LHCN-M2 (cell line): ENCODE measurements at places on chromosomes 2 and 18.

DNA sequence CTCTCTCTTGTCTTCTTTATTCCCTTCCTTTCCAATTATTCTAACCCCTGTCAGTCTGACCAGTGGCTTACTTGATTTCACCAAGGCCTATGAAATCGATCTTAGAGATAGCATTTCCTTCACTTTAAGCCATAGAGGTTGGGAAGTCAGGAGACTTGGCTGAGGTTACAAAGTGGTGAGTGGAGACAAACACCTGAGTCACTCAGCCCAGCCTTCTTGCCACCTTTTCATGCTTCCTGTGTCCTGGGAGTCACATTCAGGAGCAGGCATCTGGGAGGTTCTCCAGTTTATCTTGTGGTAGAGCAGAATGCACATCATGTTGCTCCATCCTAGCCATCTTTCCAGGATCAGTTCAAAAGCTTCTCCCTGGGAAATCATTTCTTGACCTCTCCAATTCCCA lies 59.1 kb downstream of the VSNL1 start:
- DNase-seq, result no peak

GRCh38 chr2:86143307-86143706 lies 37.3 kb downstream of the PTCD3 start:
- DNase-seq, result no peak

GRCh38 chr18:80178935-80179818 lies 68.1 kb downstream of the PARD6G start:
- no peak for DNase-seq

- no peak for DNase-seq
Measured at GRCh38 chr2:2226326-2226725, 104.7 kb downstream of the MYT1L start.

GRCh38 chr2:18829251-18829902 lies 240.0 kb upstream of the NT5C1B start:
- DNase-seq, result peak; percentile 83

DNA sequence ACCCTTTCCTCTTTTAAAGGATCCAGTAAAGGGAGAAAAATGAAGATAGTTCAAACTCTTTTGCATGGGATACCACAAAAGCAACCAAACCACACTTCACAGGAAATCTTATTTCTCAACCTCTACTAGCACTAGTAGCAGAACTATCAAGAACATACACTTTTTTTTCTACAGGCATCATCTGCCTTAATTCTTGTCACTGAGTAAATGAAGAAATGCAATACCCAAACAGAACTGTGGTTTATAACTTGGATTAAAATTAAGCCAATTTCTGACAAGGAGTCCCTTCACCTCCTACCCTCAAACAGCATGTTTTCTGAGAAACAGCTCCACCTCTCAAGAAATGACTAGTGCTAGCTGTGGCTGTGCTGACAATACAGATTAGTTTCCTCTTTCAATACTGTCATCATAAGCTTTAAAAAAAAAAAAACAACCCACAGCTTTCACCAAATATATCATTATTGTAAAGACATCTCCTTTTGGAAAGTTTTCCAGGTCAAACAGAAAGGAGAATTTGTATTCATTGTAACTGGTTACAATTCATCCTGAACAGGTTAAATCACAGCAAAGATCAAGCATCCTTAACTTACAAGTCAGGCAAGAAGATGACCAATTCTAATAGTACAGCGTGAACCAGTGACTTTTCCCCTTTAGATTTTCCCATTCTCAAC lies 44.4 kb downstream of the PTPN2 start:
- peak; percentile 49 for DNase-seq

GRCh38 chr18:58520969-58521368 lies 107.9 kb downstream of the ALPK2 start:
- peak; percentile 21 for DNase-seq

DNA sequence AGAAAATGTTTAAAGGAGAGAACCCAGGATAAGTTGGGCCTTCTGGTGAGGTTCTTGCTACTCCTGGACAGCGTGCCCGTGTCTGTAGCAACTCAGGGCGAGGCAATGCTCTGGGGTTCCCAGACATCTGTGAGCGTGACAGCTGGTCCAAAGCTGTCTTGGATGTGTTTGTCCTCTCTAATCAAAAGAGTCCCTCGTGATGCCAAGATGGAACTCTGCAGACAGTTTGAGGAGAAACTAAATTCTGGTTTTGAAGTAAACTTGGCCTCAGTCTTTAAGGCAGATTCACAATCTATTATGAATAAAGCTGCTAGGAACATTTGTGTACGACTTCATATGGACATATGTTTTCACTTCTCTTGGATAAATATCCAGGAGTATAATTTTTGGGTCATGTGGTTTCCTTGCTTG lies 47.3 kb downstream of the TMEM17 start:
- DNase-seq, result no peak

DNA sequence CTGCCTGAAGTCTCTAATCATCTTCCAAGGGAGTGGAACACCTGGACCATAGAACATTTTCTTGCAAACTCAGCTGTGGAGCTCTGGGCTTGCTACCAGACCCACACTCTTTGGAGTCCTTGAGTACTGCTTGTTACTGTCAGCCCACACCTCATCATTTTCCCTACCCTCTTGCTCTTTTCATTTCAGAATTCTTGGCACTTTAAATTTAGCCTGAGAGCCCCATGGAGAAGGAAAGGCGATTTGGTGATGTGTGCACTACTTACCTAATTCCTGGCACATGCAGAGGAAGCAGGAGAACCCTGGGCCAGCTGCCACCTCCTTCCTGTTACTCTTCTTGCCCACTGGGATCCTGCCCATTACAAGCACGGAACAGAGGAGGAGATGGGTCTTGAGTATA lies 31.7 kb downstream of the TMEM178A start:
- DNase-seq, result peak; percentile 26

- DNase-seq, result peak; percentile 30
Measured at GRCh38 chr2:68196120-68196716, 38.5 kb downstream of the PNO1 start.

DNA sequence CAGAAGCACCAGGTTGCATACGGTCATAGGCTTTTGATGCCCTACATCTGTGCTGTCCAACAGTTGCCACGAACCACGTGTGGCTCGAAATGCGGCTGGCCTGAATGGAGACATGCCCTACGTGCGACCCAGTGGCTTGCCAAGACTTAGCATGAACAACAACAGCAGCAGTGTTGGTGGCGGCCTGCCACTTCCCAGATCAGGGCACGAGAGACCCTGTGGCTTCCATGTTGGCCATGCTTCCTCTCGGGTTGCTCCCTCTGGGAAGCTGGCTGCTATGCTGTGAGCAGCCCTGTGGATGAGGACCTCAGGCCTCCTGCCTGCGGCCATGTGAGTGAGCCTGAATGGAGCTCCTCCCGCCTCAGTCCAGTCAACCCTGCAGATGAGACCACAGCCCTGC lies 212.3 kb downstream of the HDAC4 start:
- no peak for DNase-seq

GRCh38 chr2:175595139-175595538 lies 406.9 kb downstream of the LNPK start:
- DNase-seq, result no peak

DNA sequence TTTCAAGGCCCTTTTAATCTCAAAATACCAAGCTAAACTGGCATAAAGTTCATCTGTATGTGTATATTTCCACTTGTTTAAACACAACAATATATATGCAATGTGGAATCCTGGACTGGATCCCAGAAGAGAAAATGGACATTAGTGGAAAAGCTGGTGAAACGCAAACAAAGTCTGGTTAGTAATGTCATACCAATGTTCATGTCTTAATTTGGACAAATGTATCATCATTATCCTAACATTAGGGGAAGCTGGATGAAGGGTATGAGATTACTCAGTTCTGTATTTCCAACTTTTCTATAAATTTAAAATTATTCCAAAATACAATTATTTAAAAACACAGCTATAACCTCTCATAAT lies 3.8 kb downstream of the SP3 start:
- no peak for DNase-seq

DNA sequence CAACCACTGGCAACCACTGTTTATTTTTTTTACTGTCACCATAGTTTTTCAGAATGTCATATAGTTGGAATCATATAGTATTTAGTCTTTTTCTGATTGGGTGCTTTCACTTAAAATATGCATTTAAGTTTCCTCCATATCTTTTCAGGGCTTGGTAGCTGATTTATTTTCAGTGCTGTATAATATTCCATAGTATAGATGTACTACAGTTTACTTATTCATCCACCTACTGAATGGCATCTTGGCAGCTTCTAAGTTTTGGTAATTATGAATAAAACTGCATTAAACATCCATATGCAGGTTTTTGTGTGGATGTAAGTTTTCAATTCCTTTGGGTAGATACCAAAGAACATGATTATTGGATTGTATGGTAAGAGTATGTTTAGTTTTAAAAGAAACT lies 23.0 kb downstream of the CFAP221 start:
- DNase-seq, result no peak

DNA sequence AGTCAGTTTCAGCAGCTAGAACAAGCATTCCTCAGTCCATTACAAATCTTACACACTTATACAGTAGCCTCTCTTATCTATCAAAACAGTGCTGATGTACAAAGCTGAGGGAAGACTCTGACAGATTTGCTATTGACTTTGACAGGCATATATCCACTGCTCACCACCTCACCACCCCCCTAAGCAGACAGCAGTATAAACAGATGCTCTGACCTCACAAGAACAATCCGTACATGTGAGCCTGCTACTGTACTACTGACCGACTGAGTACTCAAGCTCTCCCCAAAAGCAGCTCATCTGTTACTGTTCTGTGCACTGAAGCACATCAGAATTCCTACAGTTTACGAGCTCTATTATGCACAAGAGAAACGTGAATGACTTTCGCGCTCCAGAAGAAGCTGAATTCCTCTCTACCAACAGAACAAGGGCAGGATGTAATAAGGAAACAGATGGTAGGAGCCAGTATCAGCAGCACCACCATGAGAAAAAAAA lies 95.6 kb upstream of the PDE1A start:
- DNase-seq, result peak; percentile 50

- no peak for DNase-seq
Measured at GRCh38 chr2:118973542-118973951, 31.6 kb downstream of the MARCO start.

- no peak for DNase-seq
Measured at GRCh38 chr2:127811397-127812321, 688 bp upstream of the WDR33 start.

DNA sequence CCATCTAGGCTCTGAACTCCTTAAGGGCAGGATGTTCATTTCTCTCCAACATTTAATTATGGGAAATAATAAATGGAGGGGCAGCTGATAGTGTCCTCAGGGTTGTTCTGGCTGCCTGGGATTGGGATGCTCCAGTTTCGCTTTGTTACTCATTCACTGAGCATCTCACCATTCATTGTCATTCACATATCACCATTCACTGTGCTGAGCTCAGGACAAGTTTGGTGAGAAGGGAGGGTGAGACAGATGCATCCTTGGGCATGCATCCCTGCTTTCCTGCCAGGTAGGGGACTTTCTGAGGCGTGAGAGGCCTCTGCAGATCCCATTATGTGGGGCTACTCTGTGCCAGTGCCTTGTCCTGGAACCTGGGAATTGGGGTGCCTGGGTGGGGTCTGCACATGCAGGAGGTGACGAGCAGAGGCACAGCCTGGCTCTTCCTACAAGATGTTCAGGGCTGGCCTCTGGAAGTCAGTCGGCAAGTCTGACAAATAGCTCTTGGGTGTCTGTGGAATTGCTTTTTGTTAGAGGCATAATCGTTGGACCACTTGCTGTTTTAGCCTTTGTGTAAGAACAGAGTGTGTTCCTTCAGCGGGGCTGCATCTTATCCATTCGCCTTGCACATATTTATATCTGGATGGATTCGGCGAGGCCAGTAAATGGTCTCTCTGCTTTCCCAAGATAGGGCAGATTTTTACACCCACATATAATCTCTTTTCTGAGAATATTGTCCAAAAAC lies 323.2 kb upstream of the THSD7B start:
- no peak for DNase-seq

- DNase-seq, result no peak
Measured at GRCh38 chr2:49426996-49427395, 272.7 kb upstream of the FSHR start.

GRCh38 chr2:233063269-233063975 lies 3.3 kb downstream of the INPP5D start:
- no peak for DNase-seq

DNA sequence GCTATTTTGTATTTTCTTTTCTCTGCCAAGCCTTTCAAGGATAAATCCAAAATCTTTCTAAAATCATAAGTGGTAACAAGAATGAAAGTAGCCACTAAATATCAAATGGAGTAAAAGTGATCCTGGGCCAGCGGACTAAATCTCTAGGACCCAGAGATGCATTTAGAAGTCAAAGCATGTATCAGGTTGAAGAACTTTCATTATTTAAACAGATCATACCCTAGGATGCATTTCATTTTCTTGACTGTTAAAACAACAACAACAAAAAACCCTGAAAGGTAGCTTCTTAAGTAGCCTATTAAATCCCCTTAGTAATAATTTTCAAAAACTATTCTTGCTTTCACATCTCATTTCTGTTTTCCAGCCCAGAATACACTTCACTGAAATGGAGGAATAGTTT lies 4.8 kb upstream of the POU3F3 start:
- no peak for DNase-seq

- DNase-seq, result peak; percentile 62
Measured at GRCh38 chr2:222912117-222912516, 51.3 kb downstream of the ACSL3 start.

DNA sequence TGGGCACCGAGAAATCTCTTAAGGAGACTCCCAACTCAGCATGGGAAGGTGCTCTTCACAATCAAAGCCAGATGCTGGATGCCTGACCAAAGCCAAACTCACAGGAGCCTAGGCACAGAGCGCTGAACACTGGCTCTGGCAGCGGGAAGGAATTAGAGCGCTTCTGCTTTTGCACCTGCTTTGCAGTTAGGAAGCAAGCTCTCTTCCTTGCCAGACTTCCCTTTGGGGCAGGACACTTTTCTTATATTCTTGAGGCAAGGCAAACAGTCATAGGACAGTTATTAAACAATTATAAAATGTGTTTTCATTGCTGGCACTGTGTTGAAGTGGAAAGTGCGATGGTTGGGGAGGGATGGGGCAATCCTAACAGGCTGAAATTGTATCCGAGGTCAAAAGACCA lies 79.6 kb upstream of the DNMT3A start:
- DNase-seq, result no peak

- no peak for DNase-seq
Measured at GRCh38 chr2:110679865-110680264, 2.0 kb upstream of the BUB1 start.

DNA sequence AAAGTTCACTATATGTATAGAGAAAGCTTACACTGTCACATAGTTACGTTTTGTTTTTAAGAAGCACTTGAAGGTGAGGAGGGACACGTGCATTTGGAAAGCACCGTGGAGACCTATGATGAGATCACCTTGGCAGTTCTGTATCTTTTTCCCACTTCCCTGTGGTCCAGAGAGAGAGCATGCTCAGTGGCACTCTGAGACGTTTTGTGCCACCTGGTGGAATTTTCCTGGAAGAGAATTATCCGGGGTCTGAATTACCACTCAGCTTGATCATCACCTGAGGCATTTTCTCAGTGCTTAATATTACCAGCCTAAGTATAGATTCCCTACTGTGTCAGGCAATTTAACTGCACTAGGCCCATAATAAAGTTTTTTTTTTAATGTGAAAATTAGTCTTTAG lies 469.4 kb upstream of the SMIM21 start:
- DNase-seq, result no peak

- peak; percentile 25 for DNase-seq
Measured at GRCh38 chr2:119517433-119517832, 6.8 kb downstream of the SCTR start.

GRCh38 chr2:11329776-11330175 lies 14.7 kb downstream of the ROCK2 start:
- peak; percentile 43 for DNase-seq

GRCh38 chr18:75211626-75211952 lies 992 bp downstream of the TSHZ1 start:
- DNase-seq, result no peak

GRCh38 chr2:13240789-13241487 lies 524.2 kb downstream of the TRIB2 start:
- DNase-seq, result no peak
